ENCODE measurements at places on chromosomes 6 and 20.
A peak's percentile ranks its signal among the peaks of the same experiment; 100 is the strongest.

GRCh38 chr6:108796875-108797274 lies 51.3 kb upstream of the ARMC2 start:
- no peak for DNase-seq

GRCh38 chr6:114344246-114344970 lies 1.6 kb upstream of the HS3ST5 start:
- DNase-seq = no peak

GRCh38 chr20:58173930-58174707 lies 54.3 kb downstream of the ANKRD60 start:
- peak; percentile 27 for DNase-seq

DNA sequence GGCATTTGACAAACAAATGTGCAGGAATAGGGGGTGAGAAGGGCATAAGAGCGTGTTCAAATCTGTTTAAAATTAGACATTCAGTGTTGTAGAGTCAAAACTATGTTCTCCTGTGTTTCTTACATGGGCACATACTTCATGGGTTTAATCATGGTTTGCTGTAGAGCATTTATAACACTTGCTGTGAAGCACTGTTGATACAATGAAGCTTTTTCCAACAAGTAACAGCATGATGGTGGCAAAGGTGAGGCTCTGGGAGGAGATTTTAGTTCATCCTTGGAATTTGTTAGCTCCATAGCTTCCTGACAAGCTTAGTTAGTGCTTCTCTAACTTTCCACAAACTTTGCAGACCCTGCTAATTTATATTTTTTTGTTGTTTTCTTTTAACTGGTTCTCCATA lies 900.7 kb downstream of the TFAP2A start:
- peak; percentile 33 for DNase-seq

DNA sequence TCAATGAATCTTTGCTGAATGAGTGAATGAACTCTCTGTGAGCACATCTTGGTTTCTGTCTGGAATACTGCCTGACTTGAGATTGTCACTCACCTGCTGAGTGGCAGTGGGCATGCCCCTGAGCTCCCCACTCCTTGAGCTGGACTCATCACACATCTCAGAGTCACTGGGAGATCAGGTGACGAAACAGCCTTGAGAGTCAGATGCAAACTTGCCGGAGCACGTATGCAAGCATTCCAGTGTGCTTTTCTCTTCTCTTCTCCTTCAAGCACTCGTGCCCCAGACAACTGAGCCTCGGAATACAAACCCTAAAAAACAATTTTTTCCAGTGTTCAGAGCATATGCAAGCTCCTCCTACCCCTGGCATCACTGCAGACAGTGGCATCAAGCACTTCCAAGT lies 9.4 kb upstream of the BMP7 start:
- no peak for DNase-seq

DNA sequence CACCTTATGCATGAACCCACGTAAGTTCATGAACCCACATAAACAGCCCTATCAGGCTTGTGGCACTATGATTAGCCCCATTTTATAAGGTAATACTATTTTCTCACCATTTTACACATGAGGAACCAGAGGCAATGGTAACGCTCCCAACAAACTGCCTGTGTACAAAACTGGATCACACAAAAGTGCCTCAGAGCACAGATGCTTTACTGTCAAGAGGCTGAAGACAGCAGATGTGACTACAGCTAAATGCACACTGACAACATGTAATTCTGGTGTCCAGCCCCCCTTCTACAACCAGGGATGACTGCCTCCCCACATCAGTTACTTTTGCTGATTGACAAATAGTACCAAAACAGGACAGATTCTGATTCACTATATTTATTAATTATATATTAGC lies 69.6 kb downstream of the GMDS start:
- no peak for DNase-seq

DNA sequence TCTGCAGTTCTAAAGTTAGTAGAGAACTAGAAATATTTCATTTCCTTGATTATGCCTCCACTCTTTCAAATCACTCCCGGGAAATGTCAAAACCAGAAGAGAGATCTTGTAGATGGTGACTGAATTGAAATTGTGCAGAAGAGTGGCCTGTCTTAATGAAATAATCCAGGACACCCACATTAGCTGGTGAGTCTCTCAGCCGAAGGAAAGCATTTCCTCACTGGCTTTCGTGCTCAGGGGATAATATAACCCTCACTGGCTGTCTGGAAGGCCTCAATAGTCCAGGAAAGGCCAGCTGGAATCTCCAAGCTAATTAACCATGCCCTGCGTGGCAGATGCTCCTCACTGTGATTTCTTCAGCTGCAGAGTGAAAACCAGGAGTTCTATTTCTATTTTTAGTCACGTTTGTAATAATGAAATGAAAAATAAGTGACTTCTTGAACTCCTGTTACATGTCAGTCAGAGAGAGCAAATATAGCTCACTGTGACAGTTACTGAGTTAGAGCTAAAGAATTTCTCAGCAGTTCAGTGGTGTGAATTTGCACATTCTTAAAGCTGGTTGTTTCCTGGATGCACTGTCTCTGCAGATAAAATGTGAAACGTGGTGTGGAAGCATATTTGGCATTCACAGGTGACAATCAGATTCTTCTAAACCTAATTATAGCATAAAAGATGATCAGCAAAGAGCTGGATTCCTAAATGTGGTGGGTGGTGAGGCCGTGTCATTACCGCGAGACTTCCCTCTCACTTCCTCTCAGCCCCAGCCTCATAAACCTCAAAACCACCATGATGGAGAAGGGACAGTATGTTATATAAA lies 211.7 kb downstream of the LMBRD1 start:
- peak; percentile 3 for DNase-seq

GRCh38 chr20:45470262-45470931 lies 844 bp downstream of the WFDC2 start:
- DNase-seq = peak; percentile 13

DNA sequence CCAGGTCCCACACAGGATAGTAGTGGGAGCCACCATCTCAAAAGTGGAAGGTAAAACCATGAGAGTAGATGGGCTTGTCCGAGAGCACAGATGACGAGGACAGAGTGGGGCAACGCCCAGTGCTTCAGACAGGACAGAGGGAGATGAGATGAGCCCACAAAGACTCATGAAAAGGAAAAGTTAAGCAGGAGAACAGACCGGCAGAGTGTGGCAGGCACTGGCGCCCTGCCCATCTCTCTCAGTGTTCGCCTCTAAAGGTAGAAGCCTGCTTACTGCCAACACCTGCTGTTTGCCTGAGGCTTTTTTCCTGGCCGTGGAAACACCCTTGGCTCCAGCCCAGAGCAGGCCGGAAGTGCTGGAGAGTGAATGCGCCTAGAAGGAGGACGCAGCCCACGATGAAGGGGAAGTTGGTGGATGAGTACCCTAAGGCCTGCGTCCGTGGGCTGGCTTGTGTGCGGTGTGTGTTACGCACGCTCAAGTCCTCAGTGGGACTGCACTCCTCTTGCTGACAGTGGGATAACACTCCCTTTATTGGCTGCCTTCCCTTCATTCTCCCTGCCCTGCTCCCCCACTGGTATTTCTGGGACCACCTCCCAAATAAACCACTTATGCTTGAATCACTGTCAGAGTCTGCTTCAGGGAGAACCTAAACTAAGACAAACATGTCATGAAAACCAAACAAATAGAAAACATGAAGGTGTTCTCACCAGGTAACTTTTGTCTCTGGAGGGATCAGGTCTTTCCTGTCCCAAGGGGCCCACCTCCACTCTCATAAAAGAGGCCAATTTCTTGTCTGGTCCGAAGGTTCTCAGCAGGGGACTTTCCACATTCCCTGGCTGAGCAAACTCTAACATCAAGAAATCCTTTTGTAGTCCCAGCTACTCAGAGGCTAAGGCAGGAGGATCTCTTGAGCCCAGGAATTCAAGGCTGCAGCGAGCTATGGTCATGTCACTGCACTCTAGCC lies 9.1 kb upstream of the FOXP4 start:
- no peak for DNase-seq

DNA sequence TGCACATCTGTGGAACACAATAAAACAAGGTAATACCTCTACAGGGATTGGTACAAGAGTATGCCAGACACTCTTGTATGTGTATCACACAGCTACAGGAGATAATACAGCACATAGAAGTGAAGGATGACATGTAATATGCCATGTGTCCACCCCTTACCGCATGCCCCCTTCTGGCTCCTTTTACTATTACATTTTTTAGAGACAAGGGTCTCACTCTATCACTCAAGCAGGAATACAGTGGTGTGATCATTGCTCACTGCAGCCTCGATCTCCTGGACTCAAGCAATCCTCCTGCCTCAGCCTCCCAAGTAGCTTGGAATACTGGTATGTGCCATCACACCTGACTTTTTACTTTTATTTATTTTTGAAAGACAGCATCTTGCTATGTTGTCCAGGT lies 4.2 kb upstream of the NCR3 start:
- DNase-seq = peak; percentile 58

DNA sequence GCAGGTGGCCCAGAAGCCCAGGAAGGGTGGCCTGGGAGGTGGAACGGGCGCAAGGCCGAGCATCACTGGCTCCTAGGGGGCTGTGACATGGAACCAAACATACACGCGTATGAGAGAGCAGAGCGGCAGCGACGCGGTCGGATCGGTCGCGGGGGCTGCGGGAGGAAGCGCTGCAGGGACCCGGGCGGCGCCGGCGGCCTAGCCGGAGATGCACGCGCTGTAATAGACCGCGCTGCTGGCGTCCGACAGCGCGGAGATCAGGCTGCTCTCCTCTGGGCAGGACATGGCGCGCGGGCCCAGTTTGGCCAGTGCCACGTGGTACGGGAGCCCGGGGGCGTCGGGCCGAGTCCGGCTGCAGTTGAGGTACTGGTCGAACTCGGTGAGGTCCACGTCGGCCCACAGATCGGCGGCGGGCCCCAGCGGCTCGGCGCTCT lies 1.5 kb downstream of the SOX18 start:
- no peak for DNase-seq

- DNase-seq = peak; percentile 29
These were observed 46.7 kb downstream of the TIAM2 start for GRCh38 chr6:155041741-155042279.

- no peak for DNase-seq
These were observed 18.0 kb downstream of the ELOVL2 start for GRCh38 chr6:11025921-11026635.

DNA sequence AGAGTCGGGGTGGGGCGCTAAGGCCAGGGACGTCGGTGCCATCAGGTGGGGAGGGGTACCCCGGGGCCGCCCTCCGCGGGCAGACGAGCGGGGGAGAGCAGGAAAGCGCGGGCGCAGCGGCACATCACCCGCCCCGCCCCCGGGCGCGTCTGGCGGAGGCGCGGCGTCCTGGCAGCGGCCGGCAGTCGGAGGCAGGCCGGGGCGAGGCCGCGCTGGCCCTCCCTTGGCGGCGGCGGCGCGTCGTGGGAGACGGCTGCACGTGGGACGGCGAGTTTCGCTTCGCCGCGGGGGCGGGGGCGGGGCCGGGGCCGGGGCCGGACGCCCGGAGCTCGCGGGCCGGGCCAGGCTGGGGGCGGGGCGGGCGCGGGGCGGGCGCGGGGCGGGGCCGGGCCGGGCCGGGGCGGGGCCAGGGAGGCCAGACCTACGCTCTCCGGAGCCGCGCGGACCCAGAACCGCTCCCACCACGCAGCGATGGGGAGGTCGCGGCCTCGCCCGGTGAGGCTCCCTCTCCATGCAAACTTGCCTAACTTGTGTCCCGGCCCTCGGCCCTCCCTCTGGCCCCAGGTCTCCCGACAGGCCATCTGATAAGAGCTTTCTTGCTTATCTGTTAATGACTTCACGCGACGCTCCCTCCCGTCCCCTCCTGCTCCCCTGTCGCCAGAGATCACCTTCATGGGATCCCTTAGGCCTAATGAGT lies 12.5 kb downstream of the ITPR3 start:
- DNase-seq = peak; percentile 55

- peak; percentile 47 for DNase-seq
These were observed 20.7 kb upstream of the HEY2 start for GRCh38 chr6:125728739-125729138.

DNA sequence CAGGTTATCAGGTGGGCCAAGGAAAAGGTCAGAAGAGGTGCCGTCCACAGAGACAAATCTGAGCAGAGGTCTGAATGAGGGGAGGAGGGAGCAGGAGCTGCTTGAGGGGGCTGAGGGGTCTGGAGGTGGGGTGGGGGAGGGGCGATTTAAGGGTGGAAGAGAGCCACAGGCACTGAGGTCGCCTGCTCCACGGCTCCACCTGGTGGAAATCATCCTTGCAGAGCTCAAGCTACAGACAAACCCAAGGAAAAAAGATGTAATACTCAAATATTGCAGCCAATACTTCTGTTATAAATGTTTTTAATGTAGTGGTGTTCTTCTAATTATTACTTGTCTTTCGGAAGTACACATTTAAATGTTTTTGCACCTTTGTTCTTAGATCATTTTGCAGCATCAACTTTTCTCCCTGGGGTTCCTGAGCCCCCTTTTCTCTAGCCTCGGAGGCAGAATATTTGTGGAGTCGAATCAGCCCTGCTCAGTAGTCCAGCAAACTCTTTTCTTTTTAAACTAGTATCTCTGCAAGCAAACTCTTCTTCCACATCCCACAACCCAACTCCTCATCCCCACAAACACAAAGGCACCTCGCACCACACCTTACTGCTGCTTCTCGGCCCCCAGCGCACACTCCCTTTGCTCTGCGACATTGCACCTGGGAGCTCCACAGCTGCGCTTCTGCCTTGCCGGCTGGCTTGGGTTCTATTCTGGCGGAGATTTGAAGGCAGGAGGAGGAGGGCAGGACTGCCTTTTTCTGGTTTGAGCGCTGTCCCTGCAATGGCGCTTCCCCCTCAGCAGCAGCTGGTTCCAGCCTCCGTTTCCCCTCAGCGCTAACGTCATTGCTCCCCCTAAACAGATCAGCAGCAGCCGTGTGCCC lies 51.0 kb upstream of the TFAP2A start:
- DNase-seq = peak; percentile 55
